H7 (cell line): ENCODE measurements at places on chromosomes 5 and 9. TPM values are rescaled to one million over a fixed set of nuclear protein-coding genes. Genes with fewer than 3 reads are reported as not detected.
A peak's percentile ranks its signal among the peaks of the same experiment; 100 is the strongest.

DNA sequence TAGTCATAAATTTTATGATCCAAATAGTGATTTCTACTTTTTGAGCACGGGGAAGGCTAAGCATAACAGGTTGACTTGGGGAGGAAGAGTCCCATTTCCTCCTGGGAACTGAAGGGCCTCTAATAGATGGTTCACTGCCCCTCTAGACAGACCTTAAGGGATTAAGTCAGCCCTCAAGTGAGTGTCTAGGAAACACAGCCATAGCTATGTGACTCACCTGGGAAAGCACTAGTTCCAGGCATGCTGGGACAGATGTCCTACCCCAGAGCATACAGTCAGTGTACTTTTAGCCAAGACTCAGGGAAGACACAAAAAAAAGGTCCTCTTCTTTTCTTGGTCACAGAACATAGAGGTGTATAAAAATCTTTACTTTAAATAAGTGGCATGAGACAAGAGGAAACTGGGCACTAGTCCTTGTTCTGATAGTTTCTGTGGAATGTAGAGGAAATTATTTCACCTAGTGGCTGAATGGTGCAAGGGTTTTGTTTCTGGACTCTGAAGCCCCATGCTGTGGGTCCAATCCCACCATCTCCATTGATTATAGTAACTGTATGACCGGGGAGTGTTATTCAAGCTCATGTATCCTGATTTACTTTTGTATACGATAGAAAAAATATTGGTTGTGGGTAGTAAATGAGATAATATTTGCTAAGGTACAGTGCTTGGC lies 86.0 kb downstream of the NREP start:
- no peak for DNase-seq

- DNase-seq = no peak
These were observed 1059.8 kb upstream of the DMAC1 start for GRCh38 chr9:8859416-8859815.

- DNase-seq = no peak
These were observed 66.3 kb upstream of the PAPPA start for GRCh38 chr9:116087246-116087645.

The ZNG1A gene
- total RNA-seq = 9.4 and 11.2 TPM in 2 replicates

- peak; percentile 99 for DNase-seq
These were observed 15.9 kb downstream of the EXD3 start for GRCh38 chr9:137406876-137407589.

- no peak for DNase-seq
These were observed 47.5 kb downstream of the SAXO1 start for GRCh38 chr9:18985464-18985951.

DNA sequence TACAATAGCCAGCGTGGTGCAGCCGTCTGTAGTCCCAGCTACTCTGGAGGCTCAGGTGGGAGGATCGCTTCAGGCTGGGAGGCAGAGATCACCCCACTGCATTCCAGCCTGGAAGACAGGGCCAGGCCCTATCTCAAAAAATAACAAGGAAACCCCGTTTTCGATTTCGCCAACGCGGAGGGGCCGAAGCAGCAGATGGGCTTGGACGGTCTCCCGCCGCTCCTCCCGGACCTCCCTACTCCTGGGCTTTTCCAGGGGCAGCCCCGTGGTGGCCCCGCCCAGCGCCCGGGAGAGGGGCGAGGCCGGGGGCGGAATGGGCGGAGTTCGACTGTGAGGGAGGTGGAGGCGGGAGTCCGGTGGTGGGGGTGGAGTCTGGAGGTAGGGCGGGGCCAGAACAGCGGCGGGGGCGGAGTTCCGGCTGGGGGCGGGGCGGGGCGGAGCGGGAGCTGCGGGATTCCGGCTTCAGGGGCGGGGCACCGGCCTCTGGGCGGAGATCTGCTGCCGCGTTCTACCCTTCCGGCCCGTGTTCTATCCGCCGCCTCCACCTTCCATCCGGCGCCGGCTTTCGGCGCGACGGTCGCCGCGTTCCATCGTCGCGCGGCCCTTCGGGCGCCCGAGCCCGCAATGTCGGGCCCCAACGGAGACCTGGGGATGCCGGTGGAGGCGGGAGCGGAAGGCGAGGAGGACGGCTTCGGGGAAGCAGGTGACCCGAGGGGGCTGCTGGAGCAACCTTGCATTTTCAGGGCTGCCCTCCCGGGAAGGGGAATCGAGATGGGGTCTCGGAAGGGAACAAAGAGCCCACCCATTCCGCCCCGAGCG lies at the start of gene BBLN:
Gene BBLN (plus strand): TSS at position 482 of the 819 bp plus-strand sequence. CDS start 143 bp downstream, at position 625.
- peak; percentile 100 for DNase-seq

GRCh38 chr5:32589942-32590869 lies 4.8 kb downstream of the SUB1 start:
- DNase-seq = no peak

DNA sequence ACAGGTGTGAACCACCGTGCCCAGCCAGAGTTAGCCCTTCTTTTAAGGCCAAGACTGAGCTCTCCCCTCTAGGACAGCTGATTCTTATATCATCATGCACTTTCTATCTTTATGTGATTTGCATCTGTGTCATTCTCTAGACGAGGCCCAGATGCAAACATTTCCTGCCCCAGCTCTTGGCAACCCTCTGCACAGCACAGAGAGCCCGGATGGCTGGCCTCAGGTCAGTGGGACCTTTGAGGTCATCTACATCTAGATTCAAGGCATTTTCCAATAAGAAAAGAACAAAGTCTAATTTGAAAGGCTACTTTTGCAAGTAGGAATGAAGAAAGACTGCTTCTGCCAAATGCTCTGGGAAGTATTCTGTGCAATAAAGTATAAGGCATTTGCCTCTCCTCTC lies 109.0 kb upstream of the DAB2 start:
- DNase-seq = no peak

- DNase-seq = no peak
These were observed 336.6 kb upstream of the DAB2 start for GRCh38 chr5:39761199-39761950.

DNA sequence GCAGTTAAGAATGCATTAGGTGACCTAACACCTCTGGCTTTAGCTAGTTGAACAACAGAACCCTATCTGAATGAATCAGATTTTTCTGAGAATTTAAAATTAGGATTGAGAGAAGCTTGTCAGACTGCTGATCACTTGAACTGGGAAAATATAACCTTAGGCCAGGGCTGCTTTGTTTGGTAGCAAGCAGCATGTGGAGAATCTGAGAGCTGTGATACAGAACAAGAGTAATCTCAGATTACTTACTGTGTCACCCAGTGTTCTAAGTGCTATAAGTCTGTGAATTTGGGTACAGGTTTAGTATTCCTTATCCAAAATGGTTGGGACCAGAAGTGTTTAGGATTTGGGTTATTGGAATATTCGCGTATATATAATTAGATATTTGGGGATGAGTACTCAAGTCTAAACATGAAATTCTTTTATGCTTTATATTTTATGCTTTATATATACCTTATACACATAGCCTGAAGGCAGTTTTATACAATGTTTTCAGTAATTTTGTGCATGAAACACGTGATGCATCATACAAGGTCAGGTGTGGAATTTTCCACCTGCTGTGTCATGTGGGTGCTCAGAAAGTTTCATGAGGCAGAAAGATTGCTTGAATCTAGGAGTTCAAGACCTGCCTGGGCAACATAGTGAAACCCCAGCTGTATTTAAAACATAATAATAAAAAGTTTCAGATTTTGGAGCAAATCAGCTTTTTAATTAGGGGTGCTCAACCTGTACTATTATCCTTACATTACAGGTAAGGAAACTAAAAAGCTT lies 8.3 kb upstream of the CHD1 start:
- no peak for DNase-seq

GRCh38 chr9:109072133-109072692 lies 47.5 kb downstream of the TMEM245 start:
- no peak for DNase-seq

The ABO gene
- total RNA-seq = 0.63 TPM in 1 of 2 replicates, not detected in the other

GRCh38 chr9:130765137-130766020 lies 69.7 kb upstream of the ABL1 start:
- no peak for DNase-seq

The DHFR gene
- total RNA-seq = 63.1 and 67.6 TPM in 2 replicates

DNA sequence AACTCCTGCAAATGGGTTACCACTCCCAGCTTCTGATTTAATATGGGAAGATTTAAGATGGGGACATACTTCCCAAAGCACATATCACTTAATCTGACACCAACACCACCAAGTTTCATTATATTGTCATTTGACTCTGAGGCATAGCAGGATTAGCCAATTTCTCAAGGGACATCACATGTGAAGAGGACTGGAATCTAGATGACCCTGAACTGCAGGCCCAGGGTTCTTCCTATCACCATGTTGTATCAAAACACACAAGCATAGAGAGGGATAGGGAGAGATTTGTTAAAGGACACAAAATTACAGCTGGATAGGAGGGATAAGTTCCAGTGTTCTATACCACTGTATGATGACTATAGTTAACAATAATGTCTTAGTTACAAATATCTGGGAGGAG lies 168.3 kb upstream of the PPP2R2B start:
- DNase-seq = no peak

GRCh38 chr5:174412374-174412773 lies 312.0 kb upstream of the MSX2 start:
- DNase-seq = no peak

The KIF3A gene
- total RNA-seq = 2.7 and 3.2 TPM in 2 replicates

The MEIKIN gene
- not detected in 2 replicates for total RNA-seq

The PCDHB7 gene
- total RNA-seq = 0.03 TPM in 1 of 2 replicates, not detected in the other

DNA sequence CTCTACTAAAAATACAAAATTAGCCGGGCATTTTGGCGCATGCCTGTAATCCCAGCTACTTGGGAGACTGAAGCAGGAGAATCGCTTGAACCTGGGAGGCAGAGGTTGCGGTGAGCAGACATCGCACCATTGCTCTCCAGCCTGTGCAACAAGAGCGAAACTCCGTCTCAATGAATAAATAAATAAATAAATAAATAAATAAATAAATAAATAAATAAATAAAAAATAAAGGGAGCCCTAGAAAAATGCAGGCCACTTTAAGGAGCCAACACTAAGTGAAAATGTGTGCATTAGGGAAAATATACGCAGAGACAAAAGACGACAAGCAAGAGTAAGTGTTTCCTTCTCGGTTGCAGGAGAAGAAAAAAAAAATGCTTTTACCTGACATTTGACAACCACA lies 132.6 kb upstream of the CDH10 start:
- DNase-seq = no peak

The RLN2 gene
- 0.28 TPM in 1 of 2 replicates, not detected in the other for total RNA-seq

- no peak for DNase-seq
These were observed 4.6 kb upstream of the UGCG start for GRCh38 chr9:111891910-111892499.

GRCh38 chr5:148406406-148406805 lies 22.6 kb downstream of the FBXO38 start:
- no peak for DNase-seq

GRCh38 chr5:110900829-110901228 lies 162.0 kb downstream of the SLC25A46 start:
- no peak for DNase-seq

DNA sequence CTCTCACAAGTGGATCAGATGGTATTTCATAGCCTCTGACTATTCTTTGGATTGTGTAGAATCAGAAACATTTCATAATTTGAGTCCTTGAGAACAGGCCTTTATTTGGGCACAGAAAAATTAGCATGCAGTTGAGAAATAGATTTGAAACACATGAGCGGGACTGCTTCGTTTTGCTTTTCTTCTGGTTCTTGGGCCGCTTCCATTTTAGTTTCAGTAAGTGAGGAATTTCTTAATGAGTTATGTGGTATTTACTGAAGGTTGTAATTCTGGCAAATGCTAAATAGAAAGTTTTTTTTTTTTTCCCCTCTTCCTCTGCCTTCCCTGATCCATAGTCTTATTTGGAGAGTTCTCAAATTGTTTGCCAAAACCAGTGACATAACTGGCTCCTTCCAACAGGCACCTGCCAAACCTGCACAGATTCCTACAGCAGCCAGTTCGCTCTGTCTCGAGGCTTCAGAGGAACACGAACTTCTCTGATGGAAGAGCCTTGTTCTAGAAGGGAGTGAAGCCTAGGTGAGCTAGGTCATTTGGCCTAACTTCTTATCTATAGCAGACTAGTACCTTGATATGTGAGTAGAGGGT lies 71.2 kb upstream of the SLC28A3 start:
- DNase-seq = no peak

The MYMK gene
- total RNA-seq = not detected in 2 replicates

- DNase-seq = no peak
These were observed 205.4 kb downstream of the SNX18 start for GRCh38 chr5:54722846-54723433.

DNA sequence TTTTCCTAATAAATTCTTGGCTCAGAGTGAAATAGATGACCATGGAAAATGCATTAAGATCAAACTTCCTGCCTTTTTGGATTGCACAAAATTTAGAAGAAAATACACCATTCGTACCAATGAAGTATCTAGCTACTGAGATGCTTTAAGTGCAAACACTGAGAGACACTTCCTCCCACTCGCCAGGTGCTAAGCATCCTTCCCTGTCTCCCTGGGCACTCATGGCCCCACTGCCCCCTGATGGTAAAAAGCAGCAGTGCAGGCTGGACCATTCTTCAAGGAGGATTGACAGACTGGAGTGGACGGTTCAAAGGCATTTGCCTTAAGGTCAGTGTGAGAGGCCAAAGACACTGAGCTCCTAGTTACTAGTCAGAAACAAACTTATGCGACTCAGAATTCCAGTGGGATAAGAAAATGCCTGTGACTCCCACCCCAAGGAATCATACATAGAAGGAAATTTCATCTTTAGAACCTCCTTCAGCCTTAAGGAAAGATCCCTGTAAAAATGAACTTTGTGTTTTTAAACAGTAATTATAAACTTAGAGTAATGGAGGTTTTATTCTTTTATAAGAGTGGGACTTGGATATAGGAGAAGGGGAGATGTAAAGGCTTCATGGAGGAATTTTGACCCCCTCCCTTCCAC lies 86.0 kb upstream of the SLC30A5 start:
- DNase-seq = peak; percentile 66

DNA sequence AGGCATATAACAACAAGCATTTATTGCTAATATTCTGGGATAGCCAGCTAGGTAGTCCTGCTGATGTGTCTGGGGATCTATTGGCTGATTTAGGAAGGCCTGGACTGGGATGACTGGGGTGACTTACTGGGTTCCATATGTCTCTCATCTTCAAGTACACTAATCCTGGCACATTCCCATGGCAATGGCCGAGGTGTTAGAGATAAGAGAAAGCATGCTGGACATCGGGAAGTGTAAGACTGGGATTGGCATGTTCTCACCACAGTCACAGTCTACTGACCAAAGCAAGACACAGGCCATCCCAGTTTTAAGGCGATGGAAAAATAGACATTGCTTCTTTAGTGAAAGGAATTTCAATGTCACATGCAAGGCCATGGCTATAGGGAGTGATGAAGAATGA lies 29.7 kb downstream of the F2R start:
- no peak for DNase-seq

The MARCOL gene
- not detected in 2 replicates for total RNA-seq
